CD4-positive, alpha-beta T cell (primary cell): ENCODE measurements at places on chromosomes 5 and 9.

DNA sequence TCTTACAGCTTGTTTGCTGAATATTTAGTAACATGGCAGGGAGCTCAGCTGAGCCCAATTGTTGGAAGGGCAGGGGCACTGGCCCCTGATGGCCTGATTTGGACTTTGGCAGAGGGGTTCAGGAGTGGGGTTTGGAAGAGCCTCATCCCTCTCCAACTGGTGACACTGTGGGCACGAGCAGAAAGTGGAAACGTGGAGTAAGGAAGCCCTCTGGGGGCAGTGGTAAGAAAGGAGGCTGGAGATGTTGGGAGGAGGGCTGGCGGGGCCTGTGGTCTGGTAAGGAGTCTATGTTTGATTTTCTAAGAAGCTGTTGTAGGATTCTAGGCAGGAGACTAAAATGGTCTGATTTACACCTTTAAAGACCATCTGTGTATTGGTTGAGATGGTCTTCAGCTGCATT, 208.9 kb downstream of the HSPA4 start:
- no peak for DNase-seq

DNA sequence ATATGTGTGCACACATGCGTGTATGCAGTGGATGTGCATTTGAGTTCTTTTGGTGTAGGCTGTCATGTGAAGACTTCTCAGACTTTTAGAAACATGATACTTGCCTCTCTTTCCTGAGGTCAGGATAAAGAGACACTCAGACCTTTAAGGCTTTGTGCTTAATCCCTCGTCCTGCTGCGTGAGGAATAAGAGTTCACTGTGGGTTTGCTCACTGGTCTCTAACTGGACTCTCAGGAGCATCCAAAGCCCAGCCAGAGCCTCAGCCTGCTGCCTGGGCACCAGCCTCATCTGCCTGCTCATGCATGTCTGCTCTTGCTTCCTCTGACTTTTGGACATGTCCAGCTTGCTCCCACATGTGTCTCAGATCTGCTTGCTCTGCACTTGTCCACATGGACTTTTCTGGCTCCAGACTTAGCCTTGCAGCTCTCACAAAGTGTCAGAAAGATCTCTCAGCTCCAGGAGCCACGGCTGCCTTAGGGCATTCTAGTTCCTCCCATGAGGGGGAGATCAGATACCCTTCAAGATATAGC, 65.1 kb upstream of the ZNF366 start:
- DNase-seq, result no peak

DNA sequence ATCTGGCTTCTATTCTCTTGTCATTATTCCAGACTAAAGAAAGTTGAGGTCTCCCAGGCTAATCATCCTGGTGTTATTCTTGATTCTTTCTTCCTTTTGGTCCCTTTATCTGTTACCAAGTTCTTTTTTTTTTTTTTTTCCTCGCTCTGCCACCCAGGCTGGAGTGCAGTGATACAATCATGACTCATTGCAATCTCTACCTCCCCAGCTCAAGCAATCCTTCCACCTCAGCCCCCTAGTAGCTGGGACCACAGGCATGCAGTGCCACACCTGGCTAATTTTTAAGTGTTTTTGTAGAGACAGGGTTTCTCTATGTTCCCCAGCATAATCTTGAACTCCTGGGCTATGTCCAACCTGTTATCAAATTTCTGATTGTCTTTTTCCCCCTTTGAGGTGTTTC, 126.6 kb upstream of the DHFR start:
- DNase-seq, result no peak

- DNase-seq, result no peak
These were observed 86.4 kb upstream of the COL5A1 start for GRCh38 chr9:134555094-134555650.

- no peak for DNase-seq
These were observed 51.5 kb downstream of the MLLT3 start for GRCh38 chr9:20570756-20571155.

DNA sequence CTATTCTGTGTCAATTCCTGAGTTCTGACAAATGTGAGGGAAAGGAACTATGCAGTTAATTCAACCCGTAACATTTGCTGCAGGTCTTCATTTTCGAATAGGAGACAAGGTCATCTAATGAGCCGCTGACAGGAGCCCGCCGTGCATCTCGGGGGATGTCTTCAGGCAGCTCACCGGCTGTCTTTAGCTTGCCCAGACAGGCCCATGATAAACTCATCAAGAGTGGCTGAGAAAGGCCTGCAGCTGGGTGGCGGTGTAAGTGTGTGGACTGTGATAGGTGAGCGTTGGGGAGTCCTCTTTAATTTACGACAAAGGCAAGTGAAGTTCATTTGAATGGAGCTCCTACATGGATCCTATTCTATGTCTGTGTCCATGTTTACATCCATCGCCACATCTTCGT, 190.5 kb downstream of the ADCY2 start:
- DNase-seq, result no peak

- DNase-seq, result no peak
These were observed 11.9 kb upstream of the NR4A3 start for GRCh38 chr9:99809586-99810319.

DNA sequence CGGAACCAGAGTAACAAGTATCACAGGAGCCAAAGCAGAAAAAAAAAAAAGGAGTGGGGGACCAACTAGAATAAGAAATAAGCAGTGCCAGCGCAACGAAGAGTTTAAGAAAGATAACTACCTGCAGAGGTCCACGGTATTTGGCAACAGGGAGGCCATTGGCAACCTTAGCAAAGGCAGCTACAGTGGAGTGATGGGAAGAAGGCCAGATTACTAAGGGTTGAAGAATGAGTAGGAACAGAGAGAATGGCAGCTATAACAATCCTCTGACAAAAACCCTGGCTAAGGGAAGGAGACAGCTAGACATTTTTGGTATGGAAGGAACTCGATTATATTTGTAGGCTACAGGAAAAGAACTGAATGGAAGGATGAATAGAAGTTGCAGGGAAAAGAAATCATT, 93.4 kb upstream of the DMAC1 start:
- DNase-seq, result no peak

- no peak for DNase-seq
These were observed 679.8 kb upstream of the FTMT start for GRCh38 chr5:121171834-121172233.

DNA sequence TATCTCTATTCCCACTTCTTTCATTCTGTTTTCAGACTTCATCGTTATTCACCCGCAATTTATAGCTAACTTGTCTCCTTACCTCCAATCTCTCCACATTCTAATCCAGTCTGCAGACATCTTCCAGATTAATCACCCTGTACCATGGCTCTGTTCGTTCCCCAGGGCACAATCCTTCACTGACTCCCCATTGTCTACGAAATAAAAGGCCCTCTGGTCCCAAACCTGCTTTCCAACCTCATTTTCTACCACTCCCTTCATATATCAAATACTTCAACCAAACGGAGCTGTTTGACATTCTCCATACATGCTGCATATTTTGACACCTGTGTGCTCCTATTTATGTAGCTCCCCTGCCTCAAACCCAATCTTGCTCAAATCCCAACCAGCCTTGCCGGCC, 1720.6 kb upstream of the WWC1 start:
- no peak for DNase-seq

- no peak for DNase-seq
These were observed 84.3 kb upstream of the PPP2R2B start for GRCh38 chr5:146962801-146963355.

GRCh38 chr5:16815432-16815831, 120.7 kb downstream of the MYO10 start:
- DNase-seq, result no peak

- no peak for DNase-seq
These were observed 34.8 kb upstream of the CDH6 start for GRCh38 chr5:31158686-31159085.

DNA sequence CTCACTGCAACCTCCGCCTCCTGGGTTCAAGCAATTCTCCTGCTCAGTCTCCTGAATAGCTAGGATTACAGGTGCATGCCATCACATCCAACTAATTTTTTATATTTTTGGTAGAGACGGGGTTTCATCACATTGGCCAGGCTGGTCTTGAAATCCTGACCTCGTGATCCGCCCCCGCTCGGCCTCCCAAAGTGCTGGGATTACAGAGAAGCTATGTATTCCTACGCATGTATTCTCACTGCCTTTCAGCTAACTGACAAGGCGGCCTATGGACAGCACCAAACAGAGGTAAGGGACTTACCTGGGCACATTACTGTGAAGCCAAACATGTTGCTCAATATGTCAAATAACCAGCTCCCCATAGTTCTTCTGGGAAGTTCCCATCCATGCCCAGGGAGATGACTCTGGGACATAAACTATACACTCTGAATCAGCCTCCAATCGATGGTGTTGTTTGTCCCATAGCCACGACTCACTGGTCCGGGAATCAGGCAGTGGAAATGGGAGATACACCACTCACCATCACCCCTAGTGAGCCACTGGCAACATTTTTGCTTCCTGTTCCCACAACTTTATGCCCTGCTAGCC, 114.6 kb downstream of the SYK start:
- DNase-seq, result no peak

DNA sequence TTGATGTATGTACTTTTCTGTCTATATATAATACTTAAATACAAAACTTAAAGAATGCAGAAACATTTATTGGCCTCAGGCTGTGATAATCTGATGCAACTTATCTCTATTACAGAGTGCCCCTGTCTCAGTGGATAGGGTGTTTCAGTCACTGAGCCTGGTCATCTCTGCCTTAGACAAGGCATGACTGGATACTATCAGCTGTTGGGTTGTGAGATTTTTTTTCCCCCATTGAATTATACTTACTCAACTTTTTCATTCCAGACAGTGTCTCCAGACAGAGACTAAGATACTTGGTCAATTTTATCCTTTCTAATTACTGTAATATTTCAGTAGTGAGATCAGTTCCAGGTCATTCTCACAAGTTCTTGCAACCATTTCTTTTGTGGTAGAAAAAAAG, 26.7 kb downstream of the XRCC4 start:
- no peak for DNase-seq

- DNase-seq, result no peak
These were observed 360.0 kb upstream of the ZNF462 start for GRCh38 chr9:106502930-106503329.

GRCh38 chr9:14211564-14211963, 102.4 kb downstream of the NFIB start:
- DNase-seq, result no peak

- no peak for DNase-seq
These were observed 29.5 kb downstream of the MTAP start for GRCh38 chr9:21831841-21832509.

DNA sequence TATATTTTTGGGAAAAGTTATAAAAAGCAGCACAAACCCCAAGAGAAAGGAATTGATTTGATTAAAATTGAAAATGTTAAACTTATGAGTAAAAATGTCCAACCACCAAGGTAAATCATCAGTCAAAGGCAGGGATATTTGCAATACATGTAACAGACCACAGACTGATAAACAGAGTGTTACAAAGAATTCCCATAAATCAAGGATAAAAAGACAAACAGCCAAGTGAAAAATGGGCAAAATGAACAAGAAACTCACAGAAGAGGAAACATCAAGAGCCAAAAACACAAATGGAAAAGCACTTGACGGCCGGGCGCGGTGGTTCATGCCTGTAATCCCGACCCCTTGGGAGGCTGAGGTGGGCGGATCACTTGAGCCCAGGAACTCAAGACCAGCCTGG, 81.3 kb upstream of the HRH2 start:
- no peak for DNase-seq

DNA sequence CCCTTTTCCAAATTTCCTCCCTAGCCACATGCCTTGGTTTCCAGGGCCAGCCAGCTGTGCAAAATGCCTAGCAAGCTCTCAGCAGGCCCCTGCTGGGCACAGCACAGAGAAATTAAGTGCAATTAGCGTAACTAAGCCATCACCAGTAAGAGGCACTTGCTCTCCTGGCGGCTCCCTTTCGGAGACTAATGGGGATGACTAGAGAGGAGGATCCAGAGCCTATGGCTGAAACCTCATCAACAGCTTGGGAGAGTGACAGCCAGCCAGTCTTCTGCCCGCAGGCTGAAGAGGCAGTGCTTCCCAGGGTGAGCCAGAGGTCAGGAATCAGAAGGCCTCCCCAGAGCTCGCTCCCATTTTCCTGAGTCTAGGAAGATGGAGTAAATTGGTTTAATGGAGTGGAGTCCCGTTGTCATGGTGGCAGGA, 108.4 kb downstream of the KCNIP1 start:
- DNase-seq, result no peak

GRCh38 chr5:98643569-98643968, 129.9 kb upstream of the RGMB start:
- no peak for DNase-seq

GRCh38 chr5:141478321-141478945, 2.7 kb downstream of the PCDHGC3 start:
- no peak for DNase-seq

GRCh38 chr5:116564312-116564711, 10.3 kb downstream of the SEMA6A start:
- DNase-seq, result no peak

GRCh38 chr5:58094031-58094430, 365.9 kb downstream of the PLK2 start:
- no peak for DNase-seq

- DNase-seq, result no peak
These were observed 61.2 kb upstream of the GCNT4 start for GRCh38 chr5:75113354-75114113.

DNA sequence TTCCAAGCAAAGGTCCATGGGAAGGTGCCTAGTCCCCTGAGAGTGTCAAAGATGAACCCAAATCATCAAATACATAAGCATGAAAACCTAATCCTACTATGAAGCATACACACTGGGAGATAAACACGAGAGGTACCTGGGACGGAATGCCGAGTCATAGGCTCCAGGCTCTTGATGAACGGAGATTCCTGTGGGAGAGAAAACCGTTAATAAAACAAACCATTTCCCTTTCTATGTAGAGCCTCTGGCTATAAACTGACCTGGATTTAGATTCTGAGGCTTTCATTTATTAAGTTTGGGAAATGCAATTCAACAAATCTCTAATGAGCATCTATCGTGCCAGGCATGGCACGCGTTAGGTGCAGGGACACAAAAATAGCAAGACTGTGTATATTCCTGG, 206.4 kb upstream of the IL12B start:
- no peak for DNase-seq

DNA sequence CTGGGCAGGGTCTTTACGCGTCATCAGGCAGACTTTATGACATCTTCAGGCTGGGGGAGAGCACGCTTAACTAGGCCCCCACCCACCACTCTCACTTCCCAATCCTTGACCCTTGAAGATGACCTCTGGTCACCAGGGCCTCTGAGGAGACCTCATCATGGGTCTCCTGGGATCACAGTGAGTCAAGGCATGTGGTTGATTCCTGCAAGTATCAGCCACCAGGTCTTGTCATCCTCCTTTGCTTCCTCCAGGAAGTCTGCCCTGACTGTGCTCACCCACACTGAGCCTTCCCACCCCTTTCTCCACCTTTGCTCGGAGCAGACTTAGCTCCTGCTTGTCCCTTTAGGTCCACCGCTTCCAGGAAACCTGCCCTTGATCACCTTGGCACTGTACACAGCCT, 17.3 kb downstream of the ODF2 start:
- no peak for DNase-seq

- no peak for DNase-seq
These were observed 202.4 kb upstream of the ZNF618 start for GRCh38 chr9:113673726-113674125.

DNA sequence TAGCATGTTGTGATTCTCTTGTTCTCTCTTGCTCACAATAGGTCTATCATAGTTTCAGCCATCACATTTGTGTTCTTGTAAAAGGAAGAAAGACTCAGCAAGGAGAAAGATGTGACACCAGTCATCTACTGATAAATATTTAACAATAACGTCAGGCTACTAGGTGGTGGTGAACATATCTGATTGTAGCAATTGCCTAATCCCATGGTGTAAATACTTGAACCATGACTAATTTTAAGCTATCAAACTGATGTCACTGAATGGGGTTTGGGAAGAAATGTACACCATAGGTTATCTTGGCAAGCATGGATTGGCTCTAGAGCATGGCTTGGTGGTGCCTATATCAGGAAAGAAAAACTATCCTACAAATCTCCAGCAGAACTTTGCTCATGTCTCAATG, 16.6 kb downstream of the DMRTA1 start:
- DNase-seq, result no peak
